ENCODE measurements at places on chromosomes 3 and 15.

- no peak for DNase-seq
Observed at GRCh38 chr3:8341821-8342247, 159.8 kb upstream of the LMCD1 start.

- no peak for DNase-seq
Observed at GRCh38 chr15:36671017-36671416, 91.6 kb downstream of the CDIN1 start.

DNA sequence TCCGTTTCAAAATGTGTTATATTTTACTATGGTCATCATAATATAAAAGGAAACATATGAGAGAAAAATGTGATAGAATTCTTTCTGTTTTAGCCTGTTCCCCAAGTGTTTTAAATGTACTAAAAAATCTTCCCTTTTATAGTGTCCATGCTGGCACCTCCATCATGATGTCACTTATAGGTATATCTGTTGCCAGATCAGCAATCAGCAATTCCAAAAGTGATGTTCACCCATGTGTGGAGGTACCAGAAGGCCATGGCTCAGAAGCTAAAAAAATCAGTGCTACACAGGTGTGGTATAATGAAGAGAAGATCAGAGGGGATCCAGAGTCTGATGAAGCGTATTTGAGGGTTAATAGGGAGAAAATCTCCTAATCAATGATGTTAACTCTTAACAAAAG is 1.1 kb upstream of the GPR15 start:
- no peak for DNase-seq

DNA sequence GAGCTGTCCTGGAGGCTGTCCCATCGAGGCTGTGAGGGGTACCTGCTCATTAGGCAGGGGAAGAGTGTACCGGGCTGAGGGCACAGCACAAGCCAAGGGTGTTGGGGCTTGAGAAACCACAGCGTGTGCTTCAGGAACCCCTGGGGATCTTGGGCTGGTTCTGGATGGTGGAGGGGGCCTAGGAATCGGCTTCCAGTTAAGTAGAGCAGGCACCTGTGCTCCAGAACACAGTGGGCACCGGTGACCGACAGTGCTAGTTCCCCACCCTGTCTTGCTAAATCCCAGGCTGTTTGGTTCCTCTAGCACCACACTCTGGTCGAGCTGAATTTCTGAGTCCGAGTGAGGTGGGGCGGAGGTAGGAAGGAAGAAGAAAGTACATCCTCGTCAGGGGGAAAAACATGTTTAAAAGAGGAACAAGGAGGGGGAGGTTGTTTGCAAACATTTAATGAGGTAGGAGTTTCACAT is 29.1 kb downstream of the SLC6A6 start:
- DNase-seq = no peak

DNA sequence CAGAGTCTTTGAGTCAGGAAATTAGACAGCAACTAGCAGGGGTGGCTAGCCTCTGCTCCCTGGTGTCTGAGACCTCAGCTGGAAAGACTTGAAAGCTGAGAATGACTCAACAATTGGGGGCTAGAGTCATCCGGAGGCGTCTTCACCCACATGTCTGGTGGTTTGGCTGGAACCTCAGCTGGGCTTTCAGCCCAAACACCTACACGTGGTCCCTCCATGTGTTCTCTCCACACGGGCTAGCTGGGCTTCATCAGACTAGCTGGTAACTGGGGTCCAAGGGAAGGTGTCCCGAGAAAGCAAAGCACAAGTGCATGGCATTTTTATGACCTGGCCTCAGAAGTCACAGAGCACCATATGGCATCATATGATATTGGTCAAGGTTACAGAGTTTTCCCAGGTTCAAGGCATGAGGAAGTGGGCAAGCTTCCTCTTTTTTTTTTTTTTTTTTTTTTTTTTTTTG is 19.9 kb upstream of the ABHD2 start:
- no peak for DNase-seq

GRCh38 chr3:121072133-121072532 is 164.1 kb downstream of the STXBP5L start:
- DNase-seq = peak; percentile 9

DNA sequence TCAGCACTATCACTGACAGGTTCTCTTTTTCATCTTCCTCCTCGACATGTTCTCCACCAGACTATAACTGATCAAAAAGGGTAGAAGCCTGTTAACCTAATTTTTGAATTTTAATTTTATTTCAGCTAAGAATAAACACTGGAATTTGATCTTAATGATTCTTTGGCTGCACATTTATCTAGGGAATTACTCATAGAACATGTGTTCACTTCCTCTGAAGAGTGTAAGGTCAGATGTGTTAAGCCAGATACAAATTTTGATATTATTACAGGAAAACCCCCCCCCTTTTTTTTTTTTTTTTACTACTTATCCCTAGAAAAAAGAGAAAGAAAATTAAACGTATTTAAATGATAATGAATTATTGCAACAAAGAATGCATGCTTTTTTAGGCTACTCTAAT is 15.0 kb downstream of the DCBLD2 start:
- DNase-seq = no peak

DNA sequence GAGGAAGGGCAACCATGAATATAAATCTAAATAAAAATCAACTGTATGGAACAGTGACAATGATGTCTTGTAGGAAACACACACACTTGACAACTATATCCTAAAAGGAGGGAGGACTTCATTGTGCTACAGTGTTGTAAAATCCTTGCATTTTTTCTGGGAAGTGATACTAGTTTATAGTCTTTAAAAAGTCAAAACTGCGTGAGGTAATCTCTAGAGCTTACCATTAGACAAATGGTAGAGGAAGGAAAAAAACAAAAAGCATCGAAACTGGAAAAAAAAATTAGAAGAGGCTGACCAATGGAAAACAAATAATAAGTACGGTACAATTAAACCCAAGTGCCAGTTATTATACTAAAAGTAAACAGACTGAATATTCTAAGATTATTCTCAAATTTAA is 38.7 kb downstream of the CHSY1 start:
- no peak for DNase-seq

- DNase-seq = peak; percentile 71
Observed at GRCh38 chr3:38039101-38039898, at the start of gene DLEC1. TSS of gene DLEC1 (plus strand) at chr3:38039208. CDS start at chr3:38039226, 18 bp downstream.

DNA sequence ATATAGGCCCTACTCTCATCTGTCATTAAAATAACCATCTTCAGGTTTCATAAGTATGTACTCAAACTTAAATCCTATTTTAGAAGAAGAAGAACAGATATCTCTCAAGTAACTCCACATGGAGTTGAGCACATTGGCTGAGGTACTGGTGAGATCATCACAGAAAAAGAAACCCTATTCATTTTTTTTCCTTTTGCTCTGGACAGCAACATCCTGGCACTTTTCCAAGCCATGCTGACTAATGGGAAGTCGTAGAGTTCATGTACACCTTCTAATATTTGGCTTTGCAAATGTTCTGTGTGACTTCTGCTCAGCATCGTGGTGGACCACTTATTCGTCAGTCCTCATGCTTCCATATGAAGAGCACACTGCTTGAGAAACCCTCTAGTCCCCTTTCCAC is 336.0 kb upstream of the KCNH8 start:
- DNase-seq = no peak

DNA sequence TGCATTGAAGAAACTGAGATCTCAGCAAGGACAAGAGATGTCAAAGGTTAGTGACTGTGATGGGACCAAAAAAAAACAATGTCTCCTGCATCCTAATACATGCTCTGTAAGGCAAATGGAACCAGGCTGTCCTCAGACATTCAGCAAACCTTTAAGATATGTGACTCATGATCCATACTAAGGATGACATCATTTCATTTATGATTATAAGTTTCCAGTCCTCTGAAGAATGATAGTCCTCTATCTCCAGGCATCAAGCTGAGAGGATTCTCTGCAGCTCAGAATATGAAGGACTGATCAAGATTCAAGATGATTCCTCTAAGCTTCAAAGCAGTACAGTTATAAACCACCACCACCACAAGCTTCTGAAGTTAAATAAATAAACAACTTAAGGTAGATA is 47.6 kb downstream of the SSR3 start:
- DNase-seq = no peak

GRCh38 chr3:149808209-149808829 is 4.7 kb upstream of the RNF13 start:
- DNase-seq = peak; percentile 34

DNA sequence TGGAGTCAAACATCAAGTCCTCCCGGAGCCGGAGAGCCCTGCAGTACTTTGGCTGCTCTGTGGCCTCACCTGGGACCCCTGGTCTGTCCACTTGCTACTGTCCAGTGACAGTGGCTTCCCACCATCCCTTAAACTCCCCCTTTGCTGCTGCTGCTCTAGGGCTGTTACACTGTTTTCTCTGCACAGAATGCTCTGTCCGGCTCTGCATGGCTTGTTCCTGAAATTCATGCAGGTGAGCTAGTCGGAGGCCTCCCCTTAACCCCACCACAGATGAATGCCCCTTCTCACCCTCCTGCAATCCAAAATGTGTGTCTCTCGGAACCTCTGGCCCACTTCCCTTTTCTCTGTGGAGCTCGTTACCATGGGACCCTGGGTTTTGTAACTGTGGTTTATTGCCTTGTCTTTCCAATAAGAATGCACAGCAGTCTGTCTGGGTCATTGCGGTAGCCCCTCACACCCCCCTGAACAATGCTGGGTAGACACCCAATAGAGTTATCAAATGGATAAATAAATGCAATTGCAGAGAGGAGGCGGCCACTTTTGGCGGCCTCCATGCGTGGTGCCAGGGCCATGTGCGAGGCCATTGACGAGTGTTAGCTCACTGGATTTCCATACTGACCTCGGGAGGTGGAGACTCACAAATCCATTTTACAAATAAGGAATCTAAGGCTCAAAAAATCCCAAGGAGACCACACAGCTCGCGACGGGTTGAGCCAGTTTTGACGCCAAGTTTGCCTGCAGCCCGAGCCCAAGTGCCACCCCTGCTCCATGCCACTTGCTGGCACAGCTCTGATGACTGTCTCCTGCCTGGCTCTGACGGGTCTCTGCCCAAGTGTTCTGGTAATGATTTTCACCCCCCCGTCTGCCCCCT is 48.5 kb downstream of the RGMA start:
- DNase-seq = no peak

GRCh38 chr3:124700880-124701684 is 29.2 kb upstream of the UMPS start:
- DNase-seq = no peak

DNA sequence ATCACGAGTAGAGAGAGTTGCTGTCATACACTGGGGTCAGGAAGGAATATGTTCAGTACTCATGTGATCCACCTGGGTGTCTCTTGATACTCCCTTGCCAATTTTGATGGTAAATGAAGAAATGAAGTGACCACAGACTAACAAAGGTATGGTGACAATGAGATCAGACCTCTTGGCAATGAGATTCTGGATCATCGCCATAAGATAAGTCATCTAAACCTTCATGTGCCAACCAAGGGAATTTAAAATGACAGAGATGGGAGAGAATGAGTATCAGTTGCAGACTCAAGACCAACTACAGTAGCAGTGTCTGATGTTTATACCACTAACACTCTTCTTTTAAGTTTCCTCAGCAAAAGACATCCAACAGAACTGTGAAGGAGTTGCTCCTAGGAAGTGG is 601.0 kb downstream of the MECOM start:
- no peak for DNase-seq

DNA sequence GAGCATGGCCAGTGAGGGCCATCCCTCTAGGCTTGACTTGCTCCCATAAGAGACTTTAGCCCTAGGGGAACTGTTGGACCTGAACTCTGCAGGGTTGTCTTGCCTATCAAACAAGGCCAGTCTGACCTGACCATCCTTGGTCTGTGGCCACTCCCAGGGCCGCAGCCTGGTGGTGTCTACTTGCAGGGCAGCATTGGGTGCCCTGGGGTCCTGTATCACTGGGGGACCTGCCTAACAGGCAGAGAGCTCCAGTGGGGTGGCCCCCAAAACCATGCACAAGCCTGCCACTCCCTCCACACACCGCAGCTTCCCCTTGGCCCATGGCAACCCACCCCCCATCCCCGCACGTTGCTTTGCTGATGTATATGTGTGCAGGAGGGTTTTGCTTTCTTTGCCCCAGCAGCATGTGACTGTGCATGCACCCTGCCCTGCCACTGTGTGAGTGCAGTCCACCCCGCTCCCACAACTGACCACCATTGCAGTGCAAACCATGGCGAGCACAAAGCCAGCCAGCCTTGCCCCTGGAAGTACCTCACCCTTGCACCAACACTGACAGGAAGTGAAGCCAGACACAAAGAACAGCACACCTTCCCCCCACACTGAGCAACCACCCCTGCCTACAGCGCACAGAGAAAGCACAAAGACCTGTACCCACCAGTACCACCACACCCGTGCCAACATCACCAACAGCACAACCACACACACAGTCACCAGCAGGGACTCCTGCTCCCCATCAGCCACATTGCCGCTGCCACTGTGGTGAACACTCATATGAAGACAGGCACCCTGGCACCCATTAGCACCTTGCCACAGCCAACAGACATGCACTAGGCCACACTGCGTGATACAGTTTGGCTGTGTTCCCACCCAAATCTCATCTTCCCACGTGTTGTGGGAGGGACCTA is 88.8 kb downstream of the SENP7 start:
- no peak for DNase-seq

- no peak for DNase-seq
Observed at GRCh38 chr15:44873103-44873502, 83.4 kb upstream of the TERB2 start.

GRCh38 chr15:81295486-81296121 is 28.3 kb downstream of the STARD5 start:
- no peak for DNase-seq

GRCh38 chr3:15795651-15796308 is 2.0 kb downstream of the ANKRD28 start:
- DNase-seq = no peak

GRCh38 chr3:10017636-10018292 is 8.5 kb upstream of the FANCD2 start:
- no peak for DNase-seq

DNA sequence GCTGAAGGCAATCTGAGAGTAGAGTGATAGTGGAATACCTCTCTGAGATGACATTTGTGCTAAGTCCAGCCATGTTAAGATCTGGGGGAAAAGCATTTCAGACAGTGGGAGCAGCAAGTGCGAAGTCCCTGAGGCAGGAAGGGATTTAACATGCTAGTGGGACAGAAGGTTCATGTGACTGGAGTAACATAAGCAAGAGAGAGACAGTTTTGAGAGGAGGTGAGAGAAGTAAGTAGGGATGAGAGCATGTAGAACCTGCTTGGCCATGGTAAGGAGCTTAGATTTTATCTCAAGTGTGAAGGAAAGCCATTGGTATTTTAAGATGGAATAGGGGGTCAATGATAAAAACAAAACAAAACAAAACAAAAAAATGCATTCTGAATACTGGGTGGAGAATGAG is 358.6 kb upstream of the KCNH8 start:
- DNase-seq = no peak

GRCh38 chr3:150428562-150428961 is 20.5 kb downstream of the TSC22D2 start:
- no peak for DNase-seq

DNA sequence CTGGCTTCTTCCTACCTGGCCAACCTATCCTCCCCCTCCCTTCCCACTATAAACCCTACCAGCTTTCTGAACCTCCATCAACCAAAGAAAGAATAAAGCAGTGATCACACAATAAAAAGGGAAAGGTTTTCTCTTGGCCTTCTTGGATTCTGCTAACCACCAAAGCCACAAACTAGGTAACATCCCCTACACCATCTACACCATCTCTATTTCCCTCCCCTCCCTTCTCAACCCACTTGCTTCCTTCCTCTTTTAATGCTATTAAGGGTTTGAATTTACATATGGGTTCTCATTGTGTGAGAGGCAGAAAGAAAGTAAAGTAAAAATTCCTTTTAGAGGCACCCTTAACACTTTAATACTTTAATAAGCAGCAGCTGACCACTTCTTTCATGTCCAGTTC is 25.8 kb upstream of the RSL24D1 start:
- no peak for DNase-seq

All from right kidney (tissue), 9 donors.